Mesothelial cell of epicardium (in vitro differentiated cells): ENCODE measurements at places on chromosomes 1 and 21. TPM values are rescaled to one million over a fixed set of nuclear protein-coding genes. Genes with fewer than 3 reads are reported as not detected.

The LEFTY2 gene
- total RNA-seq, result 0.38 to 0.74 TPM (median 0.57 TPM) in 3 replicates

The FCRL1 gene
- not detected in 3 replicates for total RNA-seq

The AMY1C gene
- total RNA-seq, result not detected in 3 replicates

The METTL18 gene
- total RNA-seq, result 10.3 to 11.4 TPM (median 10.6 TPM) in 3 replicates

The ASCL5 gene
- not detected in 3 replicates for total RNA-seq

The SHISAL2A gene
- 0.99 to 1.4 TPM (median 1.4 TPM) in 3 replicates for total RNA-seq

The OVAAL gene
- not detected in 3 replicates for total RNA-seq

The RBP7 gene
- 1.3 to 2.3 TPM (median 2.2 TPM) in 3 replicates for total RNA-seq

The C1orf185 gene
- total RNA-seq, result not detected in 3 replicates

The DMBX1 gene
- total RNA-seq, result not detected in 3 replicates

The CALML6 gene
- 1.6 to 2.7 TPM (median 1.9 TPM) in 3 replicates for total RNA-seq

The DIO1 gene
- not detected in 3 replicates for total RNA-seq

The ST7L gene
- total RNA-seq, result 26.5 to 30.0 TPM (median 27.6 TPM) in 3 replicates

The OR2L3 gene
- total RNA-seq, result not detected in 3 replicates

The NECTIN4 gene
- 29.9 to 31.5 TPM (median 30.6 TPM) in 3 replicates for total RNA-seq

The SYCP1 gene
- not detected in 3 replicates for total RNA-seq

The KRTAP11-1 gene
- total RNA-seq, result not detected in 3 replicates

The CLCNKA gene
- 3.0 to 3.5 TPM (median 3.2 TPM) in 3 replicates for total RNA-seq

The CHAF1B gene
- 8.2 to 10.3 TPM (median 9.2 TPM) in 3 replicates for total RNA-seq

The TIE1 gene
- 1.3 to 1.7 TPM (median 1.5 TPM) in 3 replicates for total RNA-seq

The UMODL1 gene
- total RNA-seq, result not detected in 3 replicates

The KIAA0040 gene
- total RNA-seq, result 3.4 to 3.8 TPM (median 3.7 TPM) in 3 replicates

The DCAF8 gene
- total RNA-seq, result 276 to 299 TPM (median 287 TPM) in 3 replicates
